ENCODE measurements at places on chromosomes 7 and 10.
A peak's percentile ranks its signal among the peaks of the same experiment; 100 is the strongest.

GRCh38 chr7:70354409-70355169 lies 756.3 kb downstream of the AUTS2 start:
- DNase-seq: no peak

- DNase-seq: no peak
Measured at GRCh38 chr7:121440857-121441503, 44.9 kb upstream of the FAM3C start.

- no peak for DNase-seq
Measured at GRCh38 chr10:107986571-107986970, 822.1 kb upstream of the SORCS1 start.

DNA sequence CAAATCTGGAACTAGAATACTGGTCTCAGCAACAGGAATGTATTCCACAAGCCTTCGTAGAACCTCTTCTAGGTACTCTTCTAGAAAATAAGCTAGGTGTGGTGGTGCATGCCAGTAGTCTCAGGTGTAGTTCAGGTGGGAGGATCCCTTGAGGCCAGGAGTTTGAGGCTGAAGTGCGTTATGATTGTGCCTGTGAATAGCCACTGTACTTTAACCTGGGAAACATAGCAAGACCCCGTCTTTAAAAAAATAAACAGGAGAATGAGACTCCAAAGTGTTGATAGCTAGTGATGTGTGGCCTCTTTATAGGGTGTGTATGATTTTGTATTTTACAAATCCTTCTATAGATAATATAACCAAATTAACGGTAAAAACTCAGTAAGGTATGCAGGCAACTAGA lies 1.5 kb upstream of the ZNF775 start:
- no peak for DNase-seq

DNA sequence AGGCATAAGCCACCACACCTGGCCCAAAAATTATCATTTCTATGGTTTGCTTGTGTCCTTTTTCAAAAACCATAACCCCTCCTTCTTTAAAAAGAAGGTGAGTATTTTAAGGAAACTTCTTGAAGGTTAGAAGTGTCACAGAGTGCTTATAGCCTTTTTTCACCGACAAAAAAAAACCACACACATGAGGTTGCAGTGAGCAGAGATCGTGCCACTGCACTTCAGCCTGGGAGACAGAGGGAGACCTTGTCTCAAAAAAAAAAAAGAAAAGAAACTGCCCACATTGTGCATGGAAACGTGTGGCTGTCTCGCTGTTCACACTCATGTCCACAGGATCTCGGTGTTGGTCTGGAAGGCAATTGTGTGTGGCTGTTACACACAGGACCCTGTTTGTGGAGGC lies 157.4 kb upstream of the PFKP start:
- no peak for DNase-seq

GRCh38 chr7:124029396-124030188 lies 3.3 kb downstream of the TMEM229A start:
- no peak for DNase-seq

DNA sequence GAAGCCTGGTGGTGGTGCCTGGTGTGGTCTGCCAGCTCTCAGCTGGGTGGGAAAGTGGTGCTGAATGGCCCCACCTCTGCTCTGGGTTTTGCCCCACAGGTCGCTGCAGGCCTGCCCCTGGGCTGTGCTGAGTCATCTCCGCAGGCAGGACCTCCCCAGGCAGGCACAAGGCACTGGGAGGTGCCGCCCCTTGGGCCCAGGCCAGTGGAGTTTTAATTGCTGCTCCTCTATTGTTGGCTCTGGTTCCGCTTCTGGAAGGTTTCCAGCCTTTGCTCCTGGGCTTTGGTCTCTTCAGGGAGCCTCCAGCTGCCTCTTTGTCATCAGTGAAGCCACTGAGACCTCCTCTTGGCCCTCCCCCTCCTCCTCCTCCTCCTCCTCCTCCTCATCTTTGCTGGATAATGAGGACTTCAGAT lies 180.3 kb upstream of the GRB10 start:
- DNase-seq: peak; percentile 46

GRCh38 chr7:3092468-3092867 lies 48.8 kb upstream of the CARD11 start:
- DNase-seq: no peak

- DNase-seq: no peak
Measured at GRCh38 chr10:83680470-83680891, 458.8 kb upstream of the GHITM start.

DNA sequence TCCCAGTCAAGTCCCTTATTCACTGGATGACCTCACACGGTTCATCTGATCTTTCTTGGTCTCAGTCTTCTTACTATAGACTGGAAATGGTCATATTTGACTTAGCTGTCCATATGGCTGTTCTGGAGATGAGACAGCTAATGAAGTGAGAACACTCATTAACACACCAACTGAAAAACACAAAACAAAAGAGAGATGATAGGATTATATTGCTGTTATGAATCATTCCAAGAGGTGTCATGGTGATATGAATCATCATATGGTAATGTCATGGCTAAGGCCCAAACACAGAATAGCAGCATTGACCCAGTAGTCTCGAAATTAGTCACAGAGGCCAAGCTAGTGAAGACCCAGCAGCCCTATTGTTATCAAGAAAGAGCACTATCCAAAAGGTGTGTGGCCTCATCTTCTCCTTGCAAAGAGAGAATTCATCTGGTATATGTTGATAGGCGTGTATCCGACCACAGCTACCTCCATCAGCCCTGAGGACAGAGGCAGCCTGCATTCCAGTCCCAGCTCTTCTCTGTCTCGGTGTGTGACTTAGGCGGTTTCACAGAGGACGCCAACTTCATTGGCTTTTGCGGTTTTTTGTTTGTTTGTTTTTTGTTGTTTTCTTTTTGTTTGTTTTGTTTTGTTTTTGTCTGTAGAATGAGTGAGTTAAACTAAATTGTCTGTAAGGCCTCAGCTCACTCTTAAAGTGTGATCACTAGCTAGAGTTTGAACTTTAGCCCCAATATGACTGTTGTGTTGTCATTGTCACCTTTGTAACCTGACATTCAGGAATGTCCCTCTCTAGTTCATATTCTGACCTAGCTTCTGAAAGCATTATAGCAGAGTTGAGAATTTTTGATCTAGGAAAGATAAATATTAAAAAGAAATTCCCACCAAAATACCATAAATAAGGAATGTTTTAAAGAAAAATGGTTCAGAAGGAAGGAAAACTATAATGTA lies 97.4 kb upstream of the PDCD4 start:
- DNase-seq: no peak

DNA sequence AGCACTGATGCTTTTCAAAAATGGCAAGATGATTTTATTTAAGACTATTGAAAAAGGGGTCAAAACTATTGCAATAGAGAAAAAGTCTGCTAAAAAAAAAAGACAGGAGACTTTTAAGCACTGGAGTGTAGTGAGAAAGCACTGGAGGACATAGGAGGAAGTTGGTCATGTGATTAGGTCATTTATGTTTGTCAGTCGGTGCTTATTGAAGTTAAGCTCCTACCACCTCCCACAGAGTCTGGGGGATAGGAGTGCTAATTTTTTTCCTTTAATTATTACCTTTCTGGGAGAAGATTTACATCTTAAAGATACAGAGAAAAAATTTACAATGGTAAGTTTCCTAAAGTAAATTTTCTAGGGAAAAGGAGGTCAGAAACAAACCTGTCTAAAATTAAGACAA lies 80.2 kb upstream of the TMEM229A start:
- peak; percentile 41 for DNase-seq

DNA sequence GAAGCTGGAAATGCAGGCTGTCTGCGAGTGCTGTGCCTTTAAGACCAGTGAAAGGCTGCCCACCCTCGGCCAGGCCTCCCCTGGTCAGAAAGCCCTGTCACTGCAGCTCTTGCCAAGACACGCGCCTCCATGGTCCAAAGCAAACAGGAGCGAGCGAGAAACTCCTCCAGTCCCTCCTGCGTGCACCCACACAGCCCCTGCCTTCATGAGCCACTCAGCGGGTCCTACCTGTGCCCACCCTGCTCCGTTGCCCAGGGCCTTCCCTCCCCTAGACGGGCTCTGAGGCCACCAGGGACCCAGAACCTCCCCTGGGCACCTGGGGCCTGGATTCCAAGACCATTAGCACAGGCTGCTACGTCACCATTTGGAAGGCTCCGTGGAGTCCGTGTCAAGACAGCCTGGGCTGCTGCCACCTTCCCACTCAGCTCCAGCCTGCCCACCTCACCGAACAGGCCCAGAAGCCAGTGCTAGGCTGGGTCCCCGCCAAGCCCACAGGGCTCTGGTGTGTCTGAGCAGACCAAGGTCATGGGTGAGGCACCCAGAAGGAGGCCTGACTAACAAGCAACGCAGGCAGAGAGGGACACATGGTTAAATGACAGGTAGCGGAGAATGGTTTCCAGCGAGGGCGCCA lies 144.5 kb downstream of the NEURL1 start:
- DNase-seq: no peak

- no peak for DNase-seq
Measured at GRCh38 chr7:149248777-149249176, 9.3 kb downstream of the ZNF212 start.

- DNase-seq: no peak
Measured at GRCh38 chr7:108265007-108265406, 134.8 kb upstream of the LAMB4 start.

GRCh38 chr10:125734148-125734547 lies 14.6 kb downstream of the EDRF1 start:
- no peak for DNase-seq

DNA sequence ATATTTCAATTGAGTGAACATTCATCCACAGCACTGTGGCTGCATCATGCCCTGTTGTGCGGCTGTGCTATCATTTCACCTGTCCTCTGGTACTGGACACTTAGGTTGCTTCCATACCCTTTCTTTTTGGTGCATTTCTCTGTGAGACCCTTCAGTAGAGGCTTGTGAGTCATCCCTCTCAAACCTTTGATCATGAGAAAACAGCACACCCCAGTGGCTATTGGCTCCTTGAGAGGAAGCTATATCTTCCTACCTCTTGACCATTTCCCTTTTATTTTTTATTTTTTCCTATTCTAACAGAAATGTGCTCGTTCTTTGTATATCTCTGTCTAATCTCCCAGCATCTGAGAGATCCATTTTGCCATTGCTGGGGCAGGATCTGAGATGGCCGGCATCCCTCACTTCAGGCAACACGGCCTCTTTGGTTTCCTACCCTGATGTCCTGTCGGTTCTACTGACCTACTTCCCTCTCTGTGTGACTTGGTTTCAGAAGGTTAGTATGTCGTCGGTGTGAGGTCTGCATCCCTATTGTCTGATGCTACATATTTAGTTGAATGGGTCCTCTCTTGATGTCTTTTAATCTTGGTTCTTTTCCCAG lies 23.8 kb upstream of the PIK3AP1 start:
- DNase-seq: peak; percentile 54

DNA sequence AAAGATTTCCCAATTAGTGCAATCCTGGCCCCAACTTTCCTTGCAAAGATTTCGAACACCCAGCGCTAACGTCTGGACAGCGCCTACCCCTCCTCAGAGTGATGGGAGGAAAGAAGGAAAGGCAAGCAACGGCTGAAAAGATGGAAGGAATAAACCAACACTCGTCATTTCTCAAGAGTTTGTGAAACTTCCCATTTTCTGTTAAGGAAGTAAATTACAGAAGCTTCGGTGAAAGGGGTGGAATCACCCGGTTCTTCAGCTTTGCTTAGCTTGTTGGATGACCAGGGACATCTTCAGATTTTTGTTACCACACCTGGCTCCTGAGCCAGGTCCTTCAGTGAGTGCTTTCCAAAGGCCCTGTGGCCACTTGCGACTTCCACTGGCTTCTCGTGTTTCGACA lies 313.1 kb downstream of the SKIDA1 start:
- DNase-seq: no peak

Data from mesendoderm (in vitro differentiated cells).